ENCODE measurements at places on chromosomes 4 and X.

GRCh38 chr4:146053891-146054290 lies 115.3 kb upstream of the ZNF827 start:
- no peak for DNase-seq

- no peak for DNase-seq
These were observed 654 bp downstream of the ATOH1 start for GRCh38 chr4:93828995-93829819.

DNA sequence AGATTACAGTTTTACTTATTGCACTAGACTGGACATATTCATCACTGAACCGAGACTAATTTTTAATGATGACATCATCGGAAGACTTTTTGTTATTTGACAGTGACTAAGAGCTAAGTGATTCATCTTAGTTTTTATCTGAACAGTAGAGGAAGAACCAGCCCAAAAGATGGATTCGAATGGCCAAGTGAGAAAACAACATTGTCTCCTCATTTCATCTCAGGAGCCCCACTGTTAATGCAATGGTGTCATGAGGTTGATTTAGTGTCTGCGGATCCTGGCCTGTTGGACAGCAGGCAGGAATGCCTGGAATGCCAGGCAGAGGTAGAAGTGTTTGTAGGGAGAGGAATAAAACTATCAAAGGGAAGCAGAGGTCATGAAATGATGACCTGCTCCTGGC lies 37.8 kb upstream of the HPF1 start:
- no peak for DNase-seq

GRCh38 chr4:146638786-146639505 lies at the start of gene POU4F2:
Gene POU4F2 (plus strand): TSS chr4:146638893. CDS start chr4:146639141, 248 bp downstream.
- no peak for DNase-seq

DNA sequence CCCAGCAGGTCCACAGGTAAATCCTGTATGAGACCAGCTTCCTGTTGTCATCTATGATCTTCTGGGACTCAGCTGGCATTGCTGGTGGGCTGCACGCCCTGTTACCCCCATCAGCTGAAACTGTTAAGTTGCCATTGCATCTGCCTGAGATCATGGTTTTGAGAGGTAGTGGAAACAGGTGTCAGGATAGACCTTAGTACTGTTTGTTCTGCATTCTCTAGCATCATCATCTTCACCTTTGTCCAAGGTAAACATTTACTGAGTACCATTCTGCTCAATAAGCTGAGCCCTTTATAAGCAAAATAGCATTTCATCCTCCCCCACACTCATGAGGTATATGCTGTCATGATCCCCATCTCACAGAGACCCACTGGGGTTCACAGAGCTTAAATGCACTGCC lies 42.9 kb upstream of the PROM1 start:
- no peak for DNase-seq

DNA sequence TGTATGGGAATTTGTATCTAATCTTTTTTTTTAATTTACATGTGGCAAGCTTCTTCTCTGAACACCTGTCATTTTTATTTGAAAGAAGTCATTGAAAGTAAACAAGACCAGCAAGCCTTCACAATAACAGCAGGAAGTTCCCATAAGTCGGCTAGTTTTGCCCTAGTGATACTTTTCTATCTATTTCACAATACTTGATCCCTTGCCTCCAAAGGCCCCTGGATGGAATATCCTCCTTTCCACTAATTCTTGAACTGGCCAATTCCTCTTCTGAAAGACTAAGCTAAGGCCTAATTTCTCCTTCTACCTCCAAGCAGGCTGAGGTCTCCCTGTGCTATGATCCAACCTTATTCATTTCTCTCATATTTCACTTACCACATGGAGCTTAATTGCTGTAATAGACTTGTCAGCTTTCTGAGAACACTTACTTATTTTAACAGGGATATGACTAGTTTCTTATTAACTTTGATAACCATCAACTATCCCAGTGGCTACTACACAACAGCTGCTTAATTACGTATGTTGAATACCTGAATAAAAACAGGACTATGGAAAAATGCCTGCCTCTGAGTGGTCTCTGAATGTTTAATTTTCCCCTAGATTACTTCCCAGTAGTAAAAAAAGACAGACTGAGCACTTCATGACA lies 194.2 kb downstream of the MAD2L1 start:
- DNase-seq = no peak

GRCh38 chr4:148857239-148857972 lies 415.2 kb upstream of the NR3C2 start:
- DNase-seq = no peak

- no peak for DNase-seq
These were observed 8.1 kb downstream of the TCEAL3 start for GRCh38 chrX:103615781-103616371.

GRCh38 chr4:175773566-175773965 lies 38.5 kb downstream of the GPM6A start:
- no peak for DNase-seq

GRCh38 chrX:35890699-35891098 lies 28.8 kb upstream of the CFAP47 start:
- peak; percentile 7 for DNase-seq

- no peak for DNase-seq
These were observed 191.8 kb upstream of the S100G start for GRCh38 chrX:16458208-16458607.

- no peak for DNase-seq
These were observed 110.8 kb upstream of the H2AZ1 start for GRCh38 chr4:100060765-100061416.

GRCh38 chr4:477686-478085 lies 21.3 kb downstream of the ZNF721 start:
- no peak for DNase-seq

DNA sequence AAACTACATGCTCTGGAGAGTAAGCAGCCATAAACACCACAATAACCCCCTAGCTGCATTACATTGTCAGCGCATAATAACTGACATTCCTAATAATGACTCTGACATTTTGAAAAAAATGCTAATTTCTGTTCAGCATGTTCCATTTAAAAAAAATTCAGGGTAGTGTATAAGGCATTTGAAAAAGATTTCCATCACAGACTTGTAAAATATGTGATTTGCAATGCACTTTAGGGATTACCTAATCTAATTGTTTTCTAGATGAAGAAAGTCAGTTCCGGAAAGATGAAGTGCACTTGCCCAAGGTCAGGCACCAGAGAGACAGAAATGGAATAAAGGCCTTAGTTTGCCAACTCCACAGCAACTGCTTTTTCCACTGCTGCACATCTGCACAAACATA lies 55.3 kb downstream of the FANCB start:
- no peak for DNase-seq

GRCh38 chrX:38172596-38172995 lies 48.1 kb downstream of the SRPX start:
- DNase-seq = no peak
